ENCODE measurements at places on chromosomes 1 and 21. TPM values are rescaled to one million over a fixed set of nuclear protein-coding genes. Genes with fewer than 3 reads are reported as not detected.

The TEDDM1 gene
- total RNA-seq: not detected

DNA sequence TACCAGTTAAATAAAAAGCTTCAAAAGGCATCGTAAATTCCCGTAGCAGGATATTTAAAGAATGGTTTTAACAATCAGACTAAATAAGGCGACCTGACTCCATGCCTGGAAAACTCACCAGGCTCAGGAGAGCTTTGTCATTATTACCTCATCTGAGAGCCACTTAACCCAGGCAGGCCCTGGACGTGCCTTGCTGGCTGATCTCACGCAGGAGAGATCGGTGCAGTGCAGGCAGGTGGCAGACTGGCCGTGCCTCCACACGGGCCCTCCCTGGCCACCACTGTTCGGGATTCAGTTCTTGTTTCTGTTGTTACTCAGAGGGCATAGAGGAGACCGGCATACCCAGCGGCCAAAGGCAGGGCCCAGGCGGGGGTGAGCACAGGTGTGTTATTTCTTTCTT is 6.4 kb downstream of the MT1HL1 start:
- H3K27me3 ChIP-seq: no peaks in the 10 kb centered on the region
- H3K4me1 ChIP-seq: no peaks in the 10 kb centered on the region

GRCh38 chr1:17239420-17239819 is 9.5 kb upstream of the PADI3 start:
- no peak overlapping the region for H3K4me3 ChIP-seq
- no peaks in the 10 kb centered on the region for H3K27me3 ChIP-seq
- H3K27ac ChIP-seq: no peak overlapping the region
- H3K4me1 ChIP-seq: no peaks in the 10 kb centered on the region
- DNase-seq: no peak

DNA sequence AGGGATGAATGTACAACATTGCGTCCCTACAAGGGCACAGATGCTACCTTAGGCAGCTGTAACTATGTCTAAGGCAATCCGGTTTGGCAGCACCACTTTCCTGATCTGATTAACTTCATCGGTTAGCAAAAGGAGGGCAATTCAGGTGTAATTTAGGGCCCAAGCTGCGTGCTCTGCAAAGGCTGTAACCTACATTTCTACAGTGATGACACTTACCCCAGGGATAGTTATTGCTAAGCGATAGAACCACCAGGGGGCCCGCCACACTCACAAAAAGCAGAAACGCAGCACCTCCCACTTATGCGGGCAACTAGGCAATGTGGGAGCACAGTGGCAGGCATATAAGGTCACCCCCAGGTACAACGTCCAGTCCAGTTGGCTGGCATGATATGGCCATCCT is 113.5 kb downstream of the GDAP2 start:
- peaks cover 13% of the 10 kb centered on the region for H3K4me1 ChIP-seq
- H3K36me3 ChIP-seq: no peaks in the 10 kb centered on the region
- DNase-seq: no peak
- no peak overlapping the region for H3K4me3 ChIP-seq
- no peaks in the 10 kb centered on the region for H3K27me3 ChIP-seq

- H3K4me3 ChIP-seq: no peak within 1 kb of the TSS
- H3K27ac ChIP-seq: no peak within 1 kb of the TSS
- DNase-seq: no peak
- no peaks in the 10 kb centered on the region for H3K4me1 ChIP-seq
- H3K27me3 ChIP-seq: no peaks in the 10 kb centered on the region
Measured at GRCh38 chr1:156153362-156153761, at the start of gene SEMA4A. Gene SEMA4A (plus strand): TSS chr1:156153585. CDS start chr1:156154579, 994 bp downstream.

The OLFML2B gene
- total RNA-seq: 1.4 TPM

GRCh38 chr1:206924592-206925105 is 2.9 kb upstream of the FCMR start:
- no peaks in the 10 kb centered on the region for H3K36me3 ChIP-seq
- H3K27ac ChIP-seq: no peak overlapping the region
- H3K27me3 ChIP-seq: no peaks in the 10 kb centered on the region
- no peak overlapping the region for H3K4me3 ChIP-seq
- DNase-seq: no peak

DNA sequence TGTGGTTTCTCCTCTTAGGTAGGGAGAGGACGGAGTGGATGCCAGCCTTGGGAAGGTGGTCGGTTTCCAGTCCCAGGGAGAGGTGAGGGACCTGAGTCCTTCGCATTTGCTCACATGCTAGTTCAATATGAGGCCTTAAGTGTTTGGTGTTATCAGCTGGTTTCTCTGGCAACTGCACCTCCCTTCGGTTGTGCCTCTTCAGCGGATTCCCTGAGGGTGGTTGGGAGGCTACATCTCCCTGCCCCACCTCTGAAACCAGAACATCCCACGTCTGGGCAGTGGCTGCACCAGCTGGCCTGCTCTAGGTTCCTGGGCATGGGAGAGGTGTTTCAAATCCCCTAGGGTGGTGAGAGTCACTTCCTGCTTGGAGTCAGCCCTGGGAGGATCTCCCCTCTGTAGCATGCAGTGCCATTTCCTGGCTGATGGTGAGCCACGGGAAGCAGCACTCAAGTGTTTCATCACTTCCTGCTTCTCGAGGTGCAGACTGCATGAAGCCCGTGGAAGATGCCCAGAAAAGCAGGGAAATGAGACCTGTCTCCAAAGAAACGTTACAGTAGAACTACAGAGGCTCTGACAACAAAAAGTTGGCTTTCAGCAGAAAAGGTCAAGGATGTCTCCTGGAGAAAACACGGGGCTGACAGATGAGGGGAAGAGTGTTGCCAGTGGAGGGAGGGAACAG is 4.5 kb downstream of the TMEM125 start:
- H3K27ac ChIP-seq: no peak overlapping the region
- H3K36me3 ChIP-seq: no peaks in the 10 kb centered on the region
- DNase-seq: no peak
- no peak overlapping the region for H3K4me3 ChIP-seq
- H3K27me3 ChIP-seq: no peaks in the 10 kb centered on the region
- peaks cover 3% of the 10 kb centered on the region for H3K4me1 ChIP-seq

All from ovary (tissue), 10 donors.